ENCODE measurements at places on chromosomes 1 and 21. TPM values are rescaled to one million over a fixed set of nuclear protein-coding genes. Genes with fewer than 3 reads are reported as not detected.

The AGMAT gene
- total RNA-seq, result not detected

The GPR37L1 gene
- 0.20 TPM for total RNA-seq

The NR1I3 gene
- not detected for total RNA-seq

The DNMT3L gene
- total RNA-seq, result not detected

The HEYL gene
- total RNA-seq, result 27.5 TPM

The WNT3A gene
- not detected for total RNA-seq

The OR2T35 gene
- total RNA-seq, result not detected

The CHTOP gene
- total RNA-seq, result 86.8 TPM

The SKI gene
- 40.7 TPM for total RNA-seq

The TFF3 gene
- total RNA-seq, result 3.4 TPM

The AKR7A3 gene
- total RNA-seq, result 0.20 TPM

The TNFRSF18 gene
- not detected for total RNA-seq

- no peak overlapping the region for H3K27ac ChIP-seq
- H3K4me3 ChIP-seq, result no peak overlapping the region
- DNase-seq, result no peak
- no peaks in the 10 kb centered on the region for H3K27me3 ChIP-seq
- no peaks in the 10 kb centered on the region for H3K4me1 ChIP-seq
- H3K36me3 ChIP-seq, result no peaks in the 10 kb centered on the region
These were observed 61.2 kb downstream of the OLFML3 start for GRCh38 chr1:114040273-114041015.

DNA sequence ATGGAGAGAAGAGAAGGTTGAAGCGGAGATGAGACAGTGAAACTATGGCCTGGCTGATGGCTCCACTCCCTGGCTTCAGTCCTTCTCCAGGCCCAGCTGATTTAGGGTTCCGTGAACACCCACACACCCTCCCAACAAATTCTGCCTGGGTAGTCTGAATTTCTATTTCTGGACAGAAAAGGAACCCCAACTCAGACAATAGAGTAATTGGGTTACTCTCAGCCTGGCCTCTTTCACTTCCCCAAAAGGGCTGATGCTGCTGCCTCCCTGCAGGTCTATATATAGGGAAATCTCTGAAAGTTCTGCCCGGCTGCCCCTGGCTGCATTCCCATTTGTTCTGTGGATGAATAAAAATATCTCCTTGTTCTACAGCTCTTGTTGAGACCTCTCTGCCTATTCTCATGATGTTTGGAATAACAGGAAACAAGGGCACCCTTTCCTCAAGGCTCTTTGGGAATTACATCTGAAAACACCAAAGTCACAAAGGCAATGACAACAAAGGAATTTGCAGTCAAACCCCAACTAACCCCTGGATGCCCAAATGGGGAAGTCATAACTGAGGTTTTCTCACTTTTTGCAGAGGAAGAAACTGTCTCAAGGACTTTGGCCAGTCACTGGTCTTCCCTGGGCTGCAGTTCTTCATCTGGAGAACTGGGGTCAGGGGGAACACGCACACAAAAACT is 11.4 kb upstream of the ZSCAN20 start:
- H3K4me1 ChIP-seq, result peaks cover 16% of the 10 kb centered on the region
- DNase-seq, result peak; percentile 77
- H3K4me3 ChIP-seq, result no peak overlapping the region
- H3K36me3 ChIP-seq, result no peaks in the 10 kb centered on the region
- H3K27me3 ChIP-seq, result no peaks in the 10 kb centered on the region
- peak overlapping the region; percentile 64 for H3K27ac ChIP-seq

- no peak overlapping the region for H3K27ac ChIP-seq
- no peak for DNase-seq
- no peak overlapping the region for H3K4me3 ChIP-seq
- H3K36me3 ChIP-seq, result no peaks in the 10 kb centered on the region
- H3K4me1 ChIP-seq, result peaks cover 15% of the 10 kb centered on the region
These were observed 17.2 kb upstream of the SLAMF6 start for GRCh38 chr1:160539990-160540858.

- no peak overlapping the region for H3K4me3 ChIP-seq
- H3K4me1 ChIP-seq, result no peaks in the 10 kb centered on the region
- no peak for DNase-seq
- H3K36me3 ChIP-seq, result peaks cover 18% of the 10 kb centered on the region
- no peak overlapping the region for H3K27ac ChIP-seq
These were observed 235.3 kb downstream of the FAF1 start for GRCh38 chr1:50724626-50725286.

DNA sequence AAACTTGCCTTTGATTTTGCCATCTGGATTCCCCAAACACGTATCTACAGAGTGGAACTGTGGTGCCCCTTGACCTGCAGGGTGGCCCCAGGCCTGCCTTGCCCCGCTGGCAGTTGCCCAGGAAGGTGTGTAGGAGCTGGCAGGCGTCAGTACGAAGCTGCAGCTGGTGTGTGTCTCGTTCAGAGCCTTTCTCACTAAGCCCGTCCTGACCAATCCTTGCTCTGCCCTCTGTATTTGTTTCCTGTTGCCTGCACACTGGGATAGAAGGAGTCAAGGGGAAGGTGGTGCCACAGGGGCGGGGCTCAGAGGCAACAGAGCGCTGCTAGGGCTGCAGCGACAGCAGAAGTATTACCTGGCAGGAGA is 5.2 kb upstream of the VSIG8 start:
- no peaks in the 10 kb centered on the region for H3K36me3 ChIP-seq
- no peak overlapping the region for H3K27ac ChIP-seq
- peaks cover 5% of the 10 kb centered on the region for H3K27me3 ChIP-seq
- peaks cover 17% of the 10 kb centered on the region for H3K4me1 ChIP-seq
- no peak overlapping the region for H3K4me3 ChIP-seq
- DNase-seq, result no peak

DNA sequence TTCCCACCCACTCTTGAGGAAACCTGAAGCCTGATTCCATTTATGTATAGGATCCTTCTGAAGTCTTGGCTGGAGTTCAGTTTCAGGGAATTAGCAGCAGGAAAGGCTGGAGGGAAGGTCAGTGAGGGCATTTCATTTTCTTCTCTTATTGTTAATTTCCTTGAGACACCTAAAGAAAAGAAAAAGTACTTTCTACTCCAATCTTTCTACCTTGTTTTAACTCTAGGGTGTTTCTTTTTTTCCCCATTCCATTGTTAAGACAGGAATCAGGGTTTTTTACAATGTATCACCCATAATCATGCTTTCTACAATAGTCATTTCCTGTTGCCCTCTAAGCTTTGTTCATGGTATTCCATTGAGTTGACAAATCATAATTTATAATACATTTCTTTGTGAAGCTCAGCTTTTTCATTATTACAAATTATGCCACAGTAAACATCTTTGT is 27.4 kb downstream of the SNRPE start:
- no peak for DNase-seq
- no peak overlapping the region for H3K4me3 ChIP-seq

DNA sequence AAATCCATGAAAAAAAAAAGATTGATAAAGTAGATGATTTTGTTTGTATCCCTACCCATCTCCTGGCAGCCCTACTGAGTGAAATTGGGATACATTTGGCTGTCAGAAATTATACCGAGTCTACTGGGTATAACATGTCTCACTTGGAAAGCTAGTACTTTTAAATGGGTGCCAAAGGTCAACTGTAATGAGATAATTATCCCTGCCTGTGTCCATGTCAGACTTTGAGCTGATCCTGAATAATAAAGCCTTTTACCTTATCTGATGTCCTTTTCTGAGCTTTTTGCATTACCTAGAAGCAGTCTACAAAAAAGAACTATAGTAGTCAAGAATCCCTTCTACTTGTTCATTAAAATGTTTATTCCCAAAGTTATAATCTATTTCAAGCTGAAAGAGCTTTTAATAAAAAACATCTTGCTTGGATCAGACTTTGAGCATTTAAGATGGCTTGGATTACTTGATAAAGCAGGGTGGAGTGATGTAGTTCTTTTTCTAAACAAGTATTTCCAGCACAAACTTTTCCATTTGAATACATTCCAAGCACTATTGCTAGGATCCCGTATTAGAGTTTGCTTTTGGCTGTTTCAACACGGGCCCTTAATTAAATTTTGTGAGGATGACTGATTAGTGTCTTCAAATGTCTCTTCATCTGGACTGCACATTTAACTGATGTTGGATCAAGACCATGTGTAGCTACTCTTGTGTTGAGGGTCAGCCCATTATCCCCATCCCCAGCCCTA is 69.2 kb downstream of the DTL start:
- no peaks in the 10 kb centered on the region for H3K4me1 ChIP-seq
- H3K36me3 ChIP-seq, result no peaks in the 10 kb centered on the region
- no peak overlapping the region for H3K27ac ChIP-seq
- no peak for DNase-seq

GRCh38 chr1:22861764-22862440 is 110.8 kb downstream of the LACTBL1 start:
- H3K4me1 ChIP-seq, result no peaks in the 10 kb centered on the region
- H3K36me3 ChIP-seq, result no peaks in the 10 kb centered on the region
- no peak for DNase-seq
- no peaks in the 10 kb centered on the region for H3K27me3 ChIP-seq

DNA sequence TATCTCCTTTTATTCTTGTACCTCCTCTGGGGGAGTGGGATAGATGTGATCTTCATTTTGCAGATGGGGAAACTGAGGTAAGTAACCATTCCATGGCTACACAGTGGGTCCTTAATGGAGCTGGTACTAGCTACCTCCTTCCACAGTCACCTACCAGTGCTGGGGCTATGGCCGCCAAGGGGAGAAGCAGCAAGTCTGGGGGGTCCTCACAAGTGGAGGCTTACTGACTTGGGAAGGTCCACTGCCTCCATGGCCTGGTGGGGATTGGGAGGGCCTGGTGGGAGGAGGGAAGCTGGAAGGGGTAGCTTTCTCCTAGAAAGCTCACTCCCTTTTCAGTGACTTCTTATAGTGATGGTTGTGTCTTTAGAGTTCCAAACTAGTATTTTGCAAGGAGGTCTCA is 5.9 kb upstream of the FOXO6 start:
- no peaks in the 10 kb centered on the region for H3K36me3 ChIP-seq
- no peak overlapping the region for H3K27ac ChIP-seq
- DNase-seq, result no peak
- peaks cover 10% of the 10 kb centered on the region for H3K4me1 ChIP-seq
- H3K4me3 ChIP-seq, result no peak overlapping the region

DNA sequence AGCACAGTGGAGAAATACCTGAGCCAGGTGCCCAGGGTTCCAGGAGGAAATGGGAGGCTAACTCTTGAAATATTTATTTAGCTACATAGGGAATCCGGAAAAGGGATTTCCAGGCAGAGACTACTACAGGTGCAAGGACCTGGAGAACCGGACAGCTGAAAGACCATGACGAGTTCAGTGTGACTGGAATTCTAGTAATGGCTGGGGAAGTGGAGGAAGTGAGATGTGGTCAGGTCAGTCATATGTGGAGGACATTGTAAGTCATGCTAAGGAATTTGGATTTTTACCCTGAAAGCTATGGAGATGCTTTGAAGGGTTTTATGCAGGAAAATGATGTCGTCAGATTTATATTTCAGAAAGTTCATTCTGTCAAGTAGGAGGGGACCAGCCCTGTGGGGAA is 1.8 kb downstream of the CAP1 start:
- no peaks in the 10 kb centered on the region for H3K36me3 ChIP-seq
- H3K27me3 ChIP-seq, result no peaks in the 10 kb centered on the region
- no peak for DNase-seq

DNA sequence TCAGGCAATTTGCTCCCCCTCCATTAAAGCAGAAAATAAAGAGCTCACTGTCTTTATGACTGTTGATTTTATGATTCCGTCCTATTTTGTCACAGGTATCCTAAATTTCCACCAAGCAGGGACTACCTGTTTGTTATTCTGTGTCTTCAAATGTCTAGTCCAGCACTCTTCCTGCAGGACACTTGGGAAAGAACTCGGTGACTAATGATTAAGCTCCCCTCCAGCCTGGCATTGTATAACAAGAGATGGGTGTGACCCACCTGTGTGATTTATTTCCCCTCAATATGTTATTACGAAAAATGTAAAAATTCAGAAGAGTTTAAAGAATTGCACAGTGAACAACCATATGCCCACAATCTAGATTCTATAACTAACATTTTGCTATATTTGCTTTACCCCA is 42.9 kb upstream of the LRRN2 start:
- no peaks in the 10 kb centered on the region for H3K36me3 ChIP-seq
- no peak overlapping the region for H3K4me3 ChIP-seq
- H3K4me1 ChIP-seq, result no peaks in the 10 kb centered on the region
- DNase-seq, result no peak
- H3K27me3 ChIP-seq, result no peaks in the 10 kb centered on the region

DNA sequence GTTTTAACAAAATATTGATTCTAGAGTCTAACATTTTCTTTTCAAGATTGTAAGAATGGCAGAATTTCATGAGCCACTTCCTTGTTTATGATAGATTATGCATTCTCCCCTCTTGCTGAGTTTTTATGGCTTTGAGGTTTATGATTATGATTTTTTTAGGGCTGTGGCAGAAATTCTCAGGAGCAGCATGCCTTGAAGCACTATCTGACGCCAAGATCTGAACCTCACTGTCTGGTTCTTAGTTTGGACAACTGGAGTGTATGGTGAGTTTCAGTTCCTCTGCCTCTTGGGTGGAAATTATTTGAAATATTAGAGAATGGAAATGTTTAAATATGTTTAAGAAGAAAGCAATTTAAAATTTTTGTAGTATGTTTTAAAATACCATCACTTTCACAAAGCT is 10.2 kb downstream of the USP16 start:
- no peak for DNase-seq
- H3K27ac ChIP-seq, result no peak overlapping the region
- no peaks in the 10 kb centered on the region for H3K36me3 ChIP-seq
- H3K27me3 ChIP-seq, result no peaks in the 10 kb centered on the region
- no peaks in the 10 kb centered on the region for H3K4me1 ChIP-seq

DNA sequence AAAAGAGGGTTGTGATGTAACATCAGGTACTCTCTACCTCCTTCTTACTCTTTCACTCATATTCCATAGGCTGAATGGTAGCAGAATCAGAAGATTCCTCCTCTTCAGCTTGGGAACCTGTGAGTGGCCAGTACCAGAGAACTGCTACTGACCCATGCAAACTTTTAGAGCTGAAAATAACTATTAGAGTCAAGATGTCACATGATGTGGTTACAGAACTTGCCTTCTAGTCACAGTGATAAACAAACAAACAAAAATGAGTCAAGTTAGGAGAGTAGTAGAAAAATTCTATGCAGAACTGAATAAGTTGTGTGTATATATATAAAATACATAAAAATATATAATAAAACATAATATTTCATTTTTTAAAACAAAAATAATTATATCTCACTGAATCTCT is 47.6 kb upstream of the RGS1 start:
- peaks cover 3% of the 10 kb centered on the region for H3K4me1 ChIP-seq

- DNase-seq, result peak; percentile 76
- peaks cover 2% of the 10 kb centered on the region for H3K36me3 ChIP-seq
- peak overlapping the region; percentile 53 for H3K4me3 ChIP-seq
These were observed 36.6 kb upstream of the HMGN1 start for GRCh38 chr21:39385299-39386145.

GRCh38 chr1:211732293-211732980 is 57.0 kb upstream of the NEK2 start:
- H3K27me3 ChIP-seq, result peaks cover 9% of the 10 kb centered on the region
- no peaks in the 10 kb centered on the region for H3K36me3 ChIP-seq
- H3K4me3 ChIP-seq, result no peak overlapping the region
- no peaks in the 10 kb centered on the region for H3K4me1 ChIP-seq
- DNase-seq, result no peak
- no peak overlapping the region for H3K27ac ChIP-seq

GRCh38 chr1:1442069-1442770 is 6.7 kb downstream of the VWA1 start:
- no peaks in the 10 kb centered on the region for H3K4me1 ChIP-seq
- no peak for DNase-seq
- H3K27me3 ChIP-seq, result no peaks in the 10 kb centered on the region
- no peak overlapping the region for H3K27ac ChIP-seq

Data from heart right ventricle (tissue), 16 donors.